H9 (cell line): ENCODE measurements at places on chromosomes 2 and 18. TPM values are rescaled to one million over a fixed set of nuclear protein-coding genes. Genes with fewer than 3 reads are reported as not detected.

Gene CTAGE1
- not detected in 2 replicates for total RNA-seq

Gene CDH20
- total RNA-seq = not detected in 2 replicates

- no peak overlapping the region for H3K27ac ChIP-seq
- H3K27me3 ChIP-seq = no peaks in the 10 kb centered on the region
- H3K36me3 ChIP-seq = no peaks in the 10 kb centered on the region; the same call in 1 of the 3 replicates
- no peak overlapping the region for H3K4me3 ChIP-seq
- DNase-seq = no peak
Observed at GRCh38 chr2:65329525-65329924, 101.9 kb downstream of the ACTR2 start.

DNA sequence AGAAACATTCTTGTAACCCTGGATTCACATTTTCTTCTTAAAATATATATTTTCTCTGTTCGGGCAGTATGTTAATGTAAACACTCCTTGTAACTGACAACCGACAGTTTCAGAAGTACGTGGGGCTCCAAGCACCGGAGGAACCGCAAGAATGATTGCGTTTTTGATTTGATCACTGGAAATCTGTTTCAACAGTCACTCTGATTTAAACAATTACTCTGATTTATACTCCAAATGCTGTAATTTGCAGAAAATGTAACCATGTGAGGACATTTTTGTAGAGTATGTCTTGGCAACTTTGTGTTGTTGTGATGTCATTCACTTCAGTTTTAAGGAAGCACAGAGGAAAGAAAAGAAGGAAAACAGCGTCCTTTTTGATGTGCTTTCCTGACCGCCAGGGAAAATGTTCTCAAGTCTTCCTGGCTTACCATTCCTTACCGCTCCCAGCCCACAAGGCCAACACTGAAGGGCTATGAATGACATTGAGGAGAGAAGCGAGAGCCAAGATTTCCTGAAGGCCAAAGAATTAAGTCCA is 77.7 kb downstream of the APOB start:
- no peak overlapping the region for H3K4me3 ChIP-seq
- H3K27me3 ChIP-seq = no peaks in the 10 kb centered on the region
- no peaks in the 10 kb centered on the region for H3K36me3 ChIP-seq
- H3K4me1 ChIP-seq = no peaks in the 10 kb centered on the region

DNA sequence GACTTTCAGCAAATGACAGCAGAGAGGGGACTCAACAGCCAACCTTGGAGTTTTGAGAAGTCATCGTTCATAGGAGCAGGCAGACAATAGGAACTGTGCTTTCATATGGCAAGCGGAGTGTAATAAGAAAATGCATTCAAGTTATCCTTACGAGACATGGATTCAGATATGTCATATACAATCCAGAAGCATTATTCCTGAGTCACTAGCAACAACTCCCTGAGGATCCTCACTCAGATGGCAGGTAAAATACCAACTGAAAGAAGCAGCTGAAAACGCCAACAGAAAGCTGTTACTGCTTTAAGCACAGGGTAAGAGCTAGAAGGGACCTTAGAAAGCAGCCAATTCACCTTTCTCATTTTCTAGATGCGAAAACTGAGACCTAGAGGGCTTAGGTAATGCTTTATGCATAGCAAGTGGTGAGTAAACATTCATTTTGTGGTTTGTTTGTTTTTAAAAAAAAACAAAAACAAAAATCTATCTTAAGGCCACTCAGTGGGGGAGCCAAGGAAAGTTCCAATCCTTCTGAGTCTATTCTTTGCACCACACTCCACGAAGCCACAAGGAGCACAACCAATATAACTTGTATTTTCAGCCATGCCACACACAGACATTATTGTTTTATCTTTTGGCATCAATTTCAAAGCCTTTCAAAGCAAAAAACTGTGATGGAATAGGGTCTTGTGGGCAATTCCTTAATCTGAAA is 89.1 kb upstream of the RIOK3 start:
- no peaks in the 10 kb centered on the region for H3K27me3 ChIP-seq
- H3K4me1 ChIP-seq = no peaks in the 10 kb centered on the region
- H3K36me3 ChIP-seq = peaks cover 4% of the 10 kb centered on the region; the same call in 1 of the 2 replicates
